Activated CD4-positive, alpha-beta T cell treated with anti-CD3 and anti-CD28 coated beads, Interleukin-2, amount 50 U/mL, for 4 hours (primary cell): ENCODE measurements at places on chromosomes 4 and X.

GRCh38 chr4:67725132-67725531 lies 24.2 kb upstream of the UBA6 start:
- no peak for DNase-seq

GRCh38 chr4:150570862-150571261 lies 11.1 kb upstream of the MAB21L2 start:
- no peak for DNase-seq

- DNase-seq = no peak
Observed at GRCh38 chr4:150938417-150938816, 76.7 kb downstream of the LRBA start.

GRCh38 chrX:118554511-118554910 lies 58.9 kb downstream of the DOCK11 start:
- DNase-seq = no peak

GRCh38 chr4:38769441-38769840 lies 13.3 kb downstream of the TLR10 start:
- no peak for DNase-seq

DNA sequence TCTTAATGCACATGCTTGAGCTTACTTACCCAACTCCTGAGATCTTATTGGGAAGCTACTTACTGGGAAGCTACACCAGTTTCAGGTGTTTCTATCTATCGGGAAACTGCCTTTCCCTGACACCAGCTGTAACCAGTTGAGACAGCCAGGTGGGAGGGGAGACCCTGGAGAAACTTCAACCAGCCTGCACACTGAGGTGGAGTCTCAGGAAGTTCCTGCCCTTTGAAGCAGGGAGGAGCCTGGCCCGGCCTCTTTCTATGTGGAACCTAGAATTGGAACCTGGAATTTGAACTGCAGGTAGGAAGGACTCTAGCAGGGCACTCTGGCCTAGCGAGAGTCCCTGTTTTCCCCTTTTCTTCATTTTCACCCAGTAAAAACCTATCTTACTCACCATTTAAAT lies 425.8 kb upstream of the PABPC4L start:
- DNase-seq = no peak

GRCh38 chrX:43016021-43016420 lies 238.1 kb upstream of the PPP1R2C start:
- no peak for DNase-seq

DNA sequence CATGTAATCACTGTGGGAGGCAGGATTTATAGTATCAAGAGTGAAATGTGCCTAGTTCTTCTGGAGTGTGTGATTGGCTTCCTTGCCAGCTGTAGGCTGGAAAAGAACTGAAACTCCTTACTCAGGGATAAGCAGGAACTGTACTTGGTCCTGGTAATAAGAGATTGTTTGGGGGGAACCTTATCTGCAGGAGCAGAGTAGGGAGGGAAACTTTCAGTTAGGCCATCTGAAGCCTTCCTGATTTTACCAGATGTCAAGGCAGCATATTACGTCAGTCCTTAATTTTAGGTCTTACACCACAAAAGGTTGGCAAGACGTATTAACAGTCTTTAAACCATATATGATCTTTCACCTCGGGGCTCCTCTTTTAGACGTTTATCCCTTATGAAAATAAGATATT lies 231.5 kb upstream of the FMR1 start:
- no peak for DNase-seq

DNA sequence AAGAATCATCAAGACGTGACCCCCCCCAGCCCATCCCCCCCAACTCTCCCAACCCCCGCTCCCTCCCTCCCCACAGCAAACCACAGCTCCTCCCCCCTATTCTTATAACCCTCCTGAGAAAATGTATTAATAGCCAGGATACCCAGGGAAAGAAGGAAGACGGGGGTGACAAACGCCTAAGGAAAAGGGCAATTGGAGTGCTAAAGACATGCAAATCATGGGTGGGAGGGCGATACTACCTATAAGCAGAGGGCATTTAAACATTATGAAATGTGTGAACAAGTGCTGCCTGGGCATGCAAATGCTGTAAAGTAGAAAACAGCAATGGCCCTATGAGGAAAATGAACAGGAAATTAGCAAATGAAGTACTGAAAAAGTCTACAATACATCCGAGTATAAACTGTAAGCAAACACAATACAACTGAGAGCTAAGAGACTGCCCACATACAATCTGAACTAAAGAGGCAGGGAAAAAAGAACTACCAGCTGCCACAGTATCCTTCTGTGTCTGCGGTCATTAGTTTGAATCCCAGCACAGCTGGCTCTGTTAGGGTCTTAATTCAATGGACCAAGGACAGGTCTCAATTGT lies 2.4 kb downstream of the CXXC4 start:
- no peak for DNase-seq

DNA sequence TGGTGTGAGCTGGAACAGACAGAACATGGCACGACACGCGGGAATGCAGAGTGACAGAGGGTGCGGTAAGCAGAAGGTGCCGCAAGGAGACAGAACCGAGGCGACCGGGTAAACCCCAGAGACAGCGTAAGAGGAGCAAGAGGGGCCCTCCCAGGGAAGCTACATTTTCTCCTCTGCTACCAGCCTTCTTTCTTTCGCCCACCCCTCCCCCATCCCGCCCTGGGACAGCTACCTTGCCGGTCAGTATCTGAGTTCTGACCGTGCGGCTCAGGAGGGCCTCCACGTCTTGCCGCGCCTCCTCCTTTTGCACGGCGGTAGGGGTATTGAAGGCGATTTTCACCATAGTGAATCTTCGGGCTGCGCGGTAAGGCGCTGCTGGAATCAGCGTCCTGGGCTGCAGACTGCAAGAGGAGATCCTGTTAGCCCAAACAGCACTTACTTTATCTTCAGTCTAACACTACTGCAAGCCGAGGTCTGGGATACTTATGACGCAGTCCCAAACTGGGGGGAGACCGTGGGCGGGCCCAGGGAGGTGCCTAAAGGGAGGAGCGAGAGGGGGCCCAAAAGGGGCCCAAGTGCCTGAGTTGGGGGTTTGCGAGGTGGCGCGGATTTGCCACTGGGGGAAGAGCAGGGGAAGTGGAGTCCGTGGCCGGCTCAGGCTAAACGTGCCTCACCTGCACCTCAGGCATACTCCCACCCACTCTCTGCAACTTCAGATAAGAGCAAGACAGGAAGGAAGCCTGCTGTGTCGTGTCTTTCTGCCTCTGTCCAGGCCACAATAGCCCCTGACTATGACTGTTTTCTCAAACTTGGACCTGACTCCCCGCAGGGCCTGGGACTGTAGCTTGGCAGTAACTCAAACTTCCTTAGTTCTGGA lies at the start of gene ITM2A:
TSS of gene ITM2A (minus strand) at position 462 of the 877 bp plus-strand sequence. CDS start at position 343, 119 bp downstream.
- DNase-seq = peak; percentile 52

- peak; percentile 4 for DNase-seq
Observed at GRCh38 chrX:54808109-54808604, 612 bp downstream of the MAGED2 start.

GRCh38 chr4:3330707-3331106 lies 37.9 kb downstream of the RGS12 start:
- DNase-seq = no peak

DNA sequence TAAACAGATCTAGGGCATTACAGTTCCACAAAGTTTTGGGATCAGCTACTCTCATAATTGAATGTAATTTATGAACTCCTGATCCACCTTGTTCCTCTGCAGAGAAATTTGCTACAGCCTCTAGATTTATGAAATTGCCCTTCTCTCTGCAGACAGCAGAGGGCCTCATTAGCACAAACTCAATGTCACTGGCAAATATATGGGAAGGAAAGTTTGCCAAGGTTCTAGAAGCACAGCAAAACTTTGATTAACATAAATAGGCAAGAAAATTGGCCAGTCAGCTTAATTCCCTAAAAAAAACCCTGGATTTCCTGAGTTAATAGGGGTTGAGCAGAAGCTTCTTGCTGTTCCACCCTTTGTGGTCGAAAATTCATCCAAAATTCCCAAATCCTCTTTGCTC lies 31.5 kb downstream of the PRPS1 start:
- DNase-seq = no peak

GRCh38 chr4:25098964-25099891 lies 61.0 kb downstream of the SEPSECS start:
- DNase-seq = no peak

- DNase-seq = no peak
Observed at GRCh38 chr4:154425514-154425913, 66.1 kb downstream of the DCHS2 start.

GRCh38 chr4:110487873-110488272 lies 11.9 kb downstream of the ENPEP start:
- DNase-seq = no peak

DNA sequence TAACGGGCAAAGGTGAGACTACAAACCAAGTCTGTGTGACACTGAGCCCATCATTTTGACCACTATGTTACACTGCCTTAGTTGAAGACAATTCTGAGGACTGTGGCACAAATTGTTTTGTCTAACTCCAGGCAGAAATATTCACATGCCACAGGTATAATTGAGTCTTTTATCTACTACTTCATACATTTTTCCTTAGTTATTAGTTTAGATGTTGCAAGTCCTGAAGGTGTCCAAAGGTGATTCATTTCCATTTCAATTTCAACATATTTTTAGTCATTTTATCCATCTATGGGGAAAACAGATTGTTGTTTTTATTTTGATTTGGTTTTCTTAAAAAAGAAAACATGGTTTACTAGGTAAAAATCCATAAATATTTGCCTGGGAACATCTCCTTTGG lies 341.7 kb upstream of the SMIM31 start:
- DNase-seq = no peak

GRCh38 chrX:41449131-41449530 lies 2.0 kb downstream of the NYX start:
- DNase-seq = no peak

DNA sequence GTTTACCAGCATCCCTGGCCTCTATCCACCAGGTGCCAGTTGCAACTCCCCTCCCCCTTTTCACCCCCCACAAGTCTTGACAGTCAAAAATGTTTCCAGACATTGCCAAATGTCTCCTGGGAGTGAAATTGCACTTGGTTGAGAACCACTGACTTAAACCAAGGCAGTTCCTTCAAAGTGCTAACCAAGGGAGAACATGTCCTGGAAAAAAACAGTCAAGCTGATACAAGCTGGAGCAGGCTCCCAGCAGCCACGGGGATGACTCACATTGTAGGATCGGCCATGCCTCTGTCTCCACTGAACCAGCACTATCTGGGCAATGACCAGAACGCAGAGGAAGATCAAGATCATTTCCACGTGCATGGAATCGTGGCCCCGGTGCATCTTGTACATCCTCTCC lies 11.4 kb downstream of the RNF175 start:
- no peak for DNase-seq
